CD8-positive, alpha-beta memory T cell (primary cell): ENCODE measurements at places on chromosomes 7 and 10. TPM values are rescaled to one million over a fixed set of nuclear protein-coding genes. Genes with fewer than 3 reads are reported as not detected.

The VSTM2A gene
- not detected for total RNA-seq

The HMX2 gene
- total RNA-seq: not detected

The FAM13C gene
- total RNA-seq: not detected

The INHBA gene
- not detected for total RNA-seq

The GIMAP5 gene
- total RNA-seq: 63.9 TPM

The RRP12 gene
- total RNA-seq: 111 TPM

The RPEL1 gene
- not detected for total RNA-seq

DNA sequence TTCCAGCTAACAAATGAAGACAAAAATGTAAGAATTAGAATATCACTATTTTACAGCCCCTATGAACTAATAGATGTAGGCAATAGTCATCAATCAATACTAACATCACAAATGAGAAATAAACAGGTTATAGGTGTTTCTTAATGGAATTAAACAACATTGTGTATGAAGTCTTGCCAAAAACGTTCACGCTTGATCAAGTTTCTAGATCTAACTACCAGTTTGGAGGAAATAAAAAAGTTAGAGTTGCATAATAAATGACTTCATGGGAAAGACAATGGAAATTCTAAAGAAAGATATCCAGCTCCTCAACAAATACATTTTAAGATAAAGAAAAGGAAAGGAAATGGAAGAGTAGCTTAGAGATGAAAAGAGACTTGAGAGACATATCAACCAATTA is 19.7 kb downstream of the TAC1 start:
- H3K4me3 ChIP-seq: no peak overlapping the region
- H3K4me1 ChIP-seq: no peaks in the 10 kb centered on the region
- no peaks in the 10 kb centered on the region for H3K27me3 ChIP-seq
- no peak overlapping the region for H3K27ac ChIP-seq
- H3K36me3 ChIP-seq: no peaks in the 10 kb centered on the region
- DNase-seq: no peak

DNA sequence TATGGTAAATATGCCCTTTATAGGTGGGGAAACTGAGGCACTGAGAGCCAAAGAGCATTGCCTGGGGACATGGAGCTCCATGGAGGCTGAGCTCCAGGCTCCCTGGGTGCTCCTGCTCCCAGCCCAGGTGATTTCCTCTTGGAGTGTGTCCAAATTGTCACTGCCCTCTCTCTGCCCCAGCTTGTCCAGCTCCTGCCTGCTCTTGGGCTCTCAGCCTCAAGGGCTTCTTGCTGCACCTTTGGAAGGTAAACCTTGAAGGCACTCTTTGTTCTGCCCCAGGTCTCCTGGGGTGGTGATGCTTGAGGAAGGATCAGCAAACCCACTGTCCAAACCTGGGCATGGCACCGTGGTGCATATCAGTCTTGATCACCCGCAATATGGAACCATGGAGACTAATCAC is 166.1 kb downstream of the RPS24 start:
- no peak overlapping the region for H3K4me3 ChIP-seq
- no peak overlapping the region for H3K27ac ChIP-seq
- no peaks in the 10 kb centered on the region for H3K27me3 ChIP-seq

- no peaks in the 10 kb centered on the region for H3K27me3 ChIP-seq
- H3K36me3 ChIP-seq: peaks cover 23% of the 10 kb centered on the region
- peaks cover 41% of the 10 kb centered on the region for H3K4me1 ChIP-seq
- peak overlapping the region; percentile 10 for H3K4me3 ChIP-seq
Measured at GRCh38 chr10:30456266-30456665, 22.3 kb downstream of the MAP3K8 start.

DNA sequence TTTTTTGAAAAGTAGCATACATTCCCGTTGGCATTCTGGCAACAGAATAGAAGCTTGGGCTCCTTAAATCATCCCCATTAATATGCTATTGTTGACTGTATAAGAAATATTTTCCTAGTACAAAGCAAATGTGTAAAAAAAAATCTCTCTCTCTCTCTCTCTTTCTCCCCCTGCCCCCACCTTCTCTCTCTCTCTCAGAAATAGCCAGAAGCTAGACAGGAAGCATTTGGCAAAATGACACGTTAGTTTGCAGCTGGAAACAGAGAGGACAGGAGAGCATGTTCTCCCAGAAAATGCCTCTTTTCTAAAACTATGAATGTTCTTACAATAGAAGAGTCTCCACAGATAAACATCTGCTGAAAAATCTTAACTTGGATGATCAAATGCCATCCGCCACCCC is 59.6 kb upstream of the AKR1E2 start:
- no peak overlapping the region for H3K27ac ChIP-seq
- no peak for DNase-seq
- H3K27me3 ChIP-seq: no peaks in the 10 kb centered on the region
- H3K4me3 ChIP-seq: no peak overlapping the region
- H3K4me1 ChIP-seq: no peaks in the 10 kb centered on the region

GRCh38 chr10:70191161-70191971 is 21.1 kb upstream of the SAR1A start:
- no peak overlapping the region for H3K4me3 ChIP-seq
- H3K27ac ChIP-seq: no peak overlapping the region

- H3K27ac ChIP-seq: no peak overlapping the region
- H3K36me3 ChIP-seq: no peaks in the 10 kb centered on the region
- H3K27me3 ChIP-seq: no peaks in the 10 kb centered on the region
- no peak overlapping the region for H3K4me3 ChIP-seq
- no peak for DNase-seq
- H3K4me1 ChIP-seq: no peaks in the 10 kb centered on the region
Measured at GRCh38 chr7:138785587-138786437, 12.0 kb upstream of the TMEM213 start.

GRCh38 chr7:2299870-2300512 is 14.2 kb downstream of the SNX8 start:
- H3K4me3 ChIP-seq: no peak overlapping the region
- H3K27ac ChIP-seq: peak overlapping the region; percentile 51
- H3K4me1 ChIP-seq: no peaks in the 10 kb centered on the region
- no peak for DNase-seq
- no peaks in the 10 kb centered on the region for H3K36me3 ChIP-seq

GRCh38 chr10:4581929-4582328 is 244.1 kb upstream of the AKR1E2 start:
- no peaks in the 10 kb centered on the region for H3K36me3 ChIP-seq
- no peak for DNase-seq

DNA sequence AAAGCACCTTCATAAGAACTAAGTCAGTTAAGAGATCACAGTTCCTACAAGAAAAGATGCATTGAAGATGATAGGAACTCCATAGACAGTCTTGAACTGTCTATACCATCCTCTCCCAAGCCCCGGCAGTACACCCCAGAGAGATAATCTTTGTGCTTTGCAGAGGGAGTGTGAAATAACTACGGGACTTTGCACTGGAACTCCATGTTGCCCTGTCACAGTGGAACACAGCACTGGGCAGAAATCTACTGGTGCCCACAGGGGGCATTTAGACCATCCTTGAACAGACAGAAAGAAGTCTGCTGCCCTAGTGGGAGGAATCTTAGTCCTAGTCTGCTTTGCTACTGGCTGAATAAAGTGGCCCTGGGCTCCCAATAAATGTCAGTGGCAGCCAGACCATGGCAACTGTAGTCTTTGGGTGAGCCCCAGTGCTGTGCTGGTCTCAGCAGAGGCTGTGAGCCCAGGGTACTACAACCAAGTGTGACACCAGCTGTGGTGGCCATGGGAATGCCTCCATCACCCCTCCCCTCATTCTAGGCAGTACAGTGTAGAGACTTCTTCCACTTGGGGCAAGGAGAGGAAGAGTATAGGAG is 107.7 kb upstream of the TMEM168 start:
- DNase-seq: no peak
- H3K4me3 ChIP-seq: no peak overlapping the region
- no peaks in the 10 kb centered on the region for H3K36me3 ChIP-seq
- no peaks in the 10 kb centered on the region for H3K27me3 ChIP-seq

DNA sequence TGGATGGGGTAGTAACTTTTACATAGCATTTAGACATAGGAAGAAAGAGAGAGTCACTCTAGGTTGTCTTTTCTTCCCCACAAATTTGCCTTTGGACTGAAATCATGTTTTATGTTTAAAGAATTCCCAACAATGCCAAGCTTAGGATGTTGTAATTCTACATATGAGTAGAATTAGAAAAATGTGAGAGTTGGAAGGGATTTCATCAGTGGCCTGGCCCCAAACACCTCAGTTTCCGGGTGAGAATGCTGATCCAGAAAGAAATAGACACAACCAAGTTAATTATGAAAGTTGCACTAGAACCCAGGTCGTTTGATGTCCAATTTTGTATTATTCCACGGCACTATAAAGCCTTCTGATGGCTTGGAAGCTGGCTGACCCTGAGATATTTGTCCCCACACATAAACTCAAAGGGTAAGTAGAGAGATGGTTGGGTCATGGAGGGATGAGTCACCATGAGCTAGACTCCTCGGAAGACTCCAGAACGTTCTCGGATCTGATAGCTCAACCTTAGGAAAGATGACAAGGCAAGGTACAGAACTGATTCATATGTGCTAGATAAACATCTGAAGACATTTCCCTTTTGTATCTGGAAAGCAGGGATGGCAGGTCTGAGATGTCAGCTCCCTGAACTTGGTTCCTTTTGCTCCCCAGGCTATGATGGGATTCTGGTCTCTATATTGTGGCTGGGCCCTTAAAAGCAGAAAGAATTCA is 48.8 kb upstream of the SLC35B4 start:
- no peaks in the 10 kb centered on the region for H3K36me3 ChIP-seq
- no peak overlapping the region for H3K27ac ChIP-seq
- DNase-seq: no peak
- H3K4me1 ChIP-seq: no peaks in the 10 kb centered on the region

DNA sequence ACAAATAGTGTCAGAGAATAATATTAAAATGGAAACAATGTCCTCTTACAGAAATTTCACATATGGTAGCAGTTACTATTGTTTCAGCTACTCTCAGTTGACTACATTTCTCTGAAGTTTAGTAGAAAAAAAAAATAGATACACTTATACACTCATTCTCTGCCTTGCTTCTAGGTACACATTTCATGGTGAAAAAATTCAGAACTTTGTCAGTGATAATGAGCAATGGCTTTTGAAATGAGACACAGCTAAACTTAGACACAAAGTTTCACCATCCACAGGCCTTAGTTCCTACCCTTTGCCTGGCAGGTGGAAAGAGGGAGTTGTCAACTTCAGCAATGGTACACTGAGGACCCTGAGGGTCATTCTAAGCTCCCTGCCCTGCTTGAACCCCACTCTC is 69.2 kb downstream of the CPVL start:
- DNase-seq: no peak
- H3K27ac ChIP-seq: no peak overlapping the region
- H3K4me3 ChIP-seq: no peak overlapping the region
- H3K4me1 ChIP-seq: no peaks in the 10 kb centered on the region
- H3K36me3 ChIP-seq: no peaks in the 10 kb centered on the region

DNA sequence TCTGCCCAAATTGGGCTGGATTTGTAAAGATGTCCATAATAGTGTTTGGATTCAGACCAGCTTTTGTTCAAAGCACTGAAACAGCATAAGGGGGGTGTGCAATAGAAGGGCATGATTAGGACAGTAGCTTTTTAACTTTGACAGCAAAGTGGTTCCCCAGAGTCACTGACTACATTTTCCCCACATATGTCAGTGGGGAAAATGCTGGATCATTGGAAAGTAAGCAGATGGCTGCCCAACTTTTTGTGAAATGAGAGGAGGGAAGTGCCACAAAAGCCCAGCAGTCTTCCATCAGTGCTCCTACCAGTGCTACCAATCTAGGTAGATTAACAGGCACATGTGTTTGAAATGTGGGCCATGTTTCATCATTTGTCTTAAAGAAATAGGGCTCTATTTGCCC is 162.8 kb downstream of the FZD1 start:
- no peaks in the 10 kb centered on the region for H3K27me3 ChIP-seq
- H3K4me3 ChIP-seq: no peak overlapping the region
- no peak overlapping the region for H3K27ac ChIP-seq
- H3K4me1 ChIP-seq: no peaks in the 10 kb centered on the region

- H3K27ac ChIP-seq: no peak overlapping the region
- H3K4me3 ChIP-seq: no peak overlapping the region
- H3K4me1 ChIP-seq: no peaks in the 10 kb centered on the region
- H3K36me3 ChIP-seq: no peaks in the 10 kb centered on the region
- H3K27me3 ChIP-seq: no peaks in the 10 kb centered on the region
Measured at GRCh38 chr10:125985557-125986240, 89.3 kb downstream of the FANK1 start.

- DNase-seq: no peak
- no peaks in the 10 kb centered on the region for H3K36me3 ChIP-seq
- H3K4me3 ChIP-seq: no peak overlapping the region
- H3K4me1 ChIP-seq: no peaks in the 10 kb centered on the region
- H3K27me3 ChIP-seq: no peaks in the 10 kb centered on the region
- no peak overlapping the region for H3K27ac ChIP-seq
Measured at GRCh38 chr10:56823849-56824248, 462.8 kb upstream of the ZWINT start.

DNA sequence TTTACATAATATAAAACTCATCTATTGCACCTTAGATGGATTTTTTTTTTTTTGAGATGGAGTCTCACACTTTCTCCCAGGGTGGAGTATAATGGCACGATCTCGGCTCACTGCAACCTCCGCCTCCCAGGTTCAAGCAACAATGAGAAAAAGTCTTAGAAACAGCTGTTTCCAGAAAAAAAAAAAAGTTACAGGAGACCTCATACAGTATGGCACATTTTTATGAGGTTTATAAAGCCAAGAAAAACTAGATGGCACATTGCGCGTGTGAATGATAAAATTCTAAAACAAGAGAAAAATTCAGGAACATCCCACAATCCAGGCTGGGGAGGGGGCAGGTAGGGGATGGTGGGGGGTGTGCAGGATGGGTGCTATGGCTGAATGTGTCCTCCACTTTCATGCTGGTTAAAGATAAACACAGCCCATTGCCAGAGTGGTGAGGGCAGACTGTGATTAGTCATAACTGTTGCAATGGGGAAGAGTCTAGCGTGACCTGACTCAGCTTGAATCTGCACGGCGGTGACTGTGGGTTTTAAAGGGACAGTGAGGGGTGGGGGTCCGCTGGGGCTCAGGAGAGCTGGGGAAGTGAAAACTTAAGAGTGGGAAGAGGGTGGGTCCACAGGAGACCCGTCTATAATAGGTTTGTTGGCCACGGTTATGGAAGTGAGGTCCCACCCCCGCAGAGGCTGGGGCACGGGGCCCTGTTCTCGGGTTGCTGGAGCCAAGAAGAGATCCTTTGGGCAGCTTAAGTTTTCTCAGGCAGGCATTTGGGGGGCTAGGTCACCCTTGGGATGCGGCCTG is 11.9 kb upstream of the LRRC27 start:
- H3K4me1 ChIP-seq: no peaks in the 10 kb centered on the region
- no peaks in the 10 kb centered on the region for H3K27me3 ChIP-seq
- no peak for DNase-seq
- no peak overlapping the region for H3K27ac ChIP-seq

- no peak for DNase-seq
- H3K36me3 ChIP-seq: no peaks in the 10 kb centered on the region
- no peak overlapping the region for H3K4me3 ChIP-seq
- H3K27ac ChIP-seq: no peak overlapping the region
- H3K4me1 ChIP-seq: no peaks in the 10 kb centered on the region
Measured at GRCh38 chr7:105426606-105427146, 38.0 kb upstream of the SRPK2 start.

GRCh38 chr10:44927352-44927751 is 16.2 kb downstream of the TMEM72 start:
- no peaks in the 10 kb centered on the region for H3K4me1 ChIP-seq
- no peaks in the 10 kb centered on the region for H3K27me3 ChIP-seq
- no peaks in the 10 kb centered on the region for H3K36me3 ChIP-seq
- no peak overlapping the region for H3K27ac ChIP-seq
- no peak overlapping the region for H3K4me3 ChIP-seq

GRCh38 chr7:151451626-151452571 is 12.0 kb upstream of the CRYGN start:
- no peak overlapping the region for H3K27ac ChIP-seq
- no peak overlapping the region for H3K4me3 ChIP-seq
- H3K27me3 ChIP-seq: no peaks in the 10 kb centered on the region
- H3K4me1 ChIP-seq: peaks cover 7% of the 10 kb centered on the region
- no peak for DNase-seq
- no peaks in the 10 kb centered on the region for H3K36me3 ChIP-seq
